Left renal pelvis (tissue), 4 donors: ENCODE measurements at places on chromosomes 1 and 21.
A peak's percentile ranks its signal among the peaks of the same experiment; 100 is the strongest.

GRCh38 chr1:40803447-40803846 is 19.9 kb downstream of the KCNQ4 start:
- no peak for DNase-seq

GRCh38 chr1:204420039-204421004 is 8.7 kb upstream of the PPP1R15B start:
- DNase-seq, result no peak

- DNase-seq, result no peak
Observed at GRCh38 chr21:31548688-31549087, 110.8 kb upstream of the SOD1 start.

DNA sequence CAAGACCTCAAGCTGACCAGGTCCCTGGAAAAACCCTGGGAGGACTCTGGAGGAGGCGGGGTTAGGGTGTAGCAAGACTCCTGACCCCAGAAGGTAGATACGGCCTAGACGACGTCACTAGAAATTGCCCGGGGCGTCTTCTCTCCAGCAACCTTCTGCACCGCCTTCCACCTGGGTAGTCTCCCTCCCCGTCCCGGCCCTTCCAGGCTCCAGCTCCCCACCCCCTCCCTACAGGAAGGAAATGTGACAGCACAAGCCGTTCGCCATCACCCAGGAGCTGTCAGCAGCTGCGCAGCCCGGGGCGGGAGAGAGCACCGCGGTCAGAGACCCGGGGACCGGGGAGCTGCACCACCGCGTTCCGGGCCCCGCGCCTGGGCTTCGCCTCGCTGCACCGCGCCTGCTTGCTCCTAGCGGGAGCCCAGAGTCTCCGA is 20.0 kb downstream of the SERTAD4 start:
- DNase-seq, result no peak

DNA sequence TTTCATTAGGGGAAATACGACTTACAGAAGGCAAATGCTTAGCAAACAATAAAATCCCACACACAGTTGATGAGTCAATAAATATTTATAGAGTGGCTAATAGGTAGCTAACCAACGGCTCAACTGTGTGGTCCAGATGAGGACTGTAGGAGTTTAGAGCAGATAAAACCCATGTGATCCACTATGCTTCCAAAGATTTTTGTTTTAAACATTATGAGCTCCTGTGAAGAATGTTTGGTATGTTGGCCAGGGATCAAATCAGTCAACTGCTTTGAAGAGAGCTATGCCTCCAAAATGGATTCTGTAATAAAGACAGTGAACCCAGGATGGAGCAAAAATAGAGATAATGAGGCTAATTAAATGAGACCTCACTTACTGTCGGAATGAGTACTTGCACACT is 72.3 kb upstream of the COL11A1 start:
- no peak for DNase-seq

- DNase-seq, result no peak
Observed at GRCh38 chr1:170261669-170262068, 115.9 kb downstream of the NTMT2 start.

- no peak for DNase-seq
Observed at GRCh38 chr21:41318218-41318617, 1.6 kb downstream of the FAM3B start.

- DNase-seq, result no peak
Observed at GRCh38 chr1:50091068-50091467, 17.7 kb upstream of the ELAVL4 start.

DNA sequence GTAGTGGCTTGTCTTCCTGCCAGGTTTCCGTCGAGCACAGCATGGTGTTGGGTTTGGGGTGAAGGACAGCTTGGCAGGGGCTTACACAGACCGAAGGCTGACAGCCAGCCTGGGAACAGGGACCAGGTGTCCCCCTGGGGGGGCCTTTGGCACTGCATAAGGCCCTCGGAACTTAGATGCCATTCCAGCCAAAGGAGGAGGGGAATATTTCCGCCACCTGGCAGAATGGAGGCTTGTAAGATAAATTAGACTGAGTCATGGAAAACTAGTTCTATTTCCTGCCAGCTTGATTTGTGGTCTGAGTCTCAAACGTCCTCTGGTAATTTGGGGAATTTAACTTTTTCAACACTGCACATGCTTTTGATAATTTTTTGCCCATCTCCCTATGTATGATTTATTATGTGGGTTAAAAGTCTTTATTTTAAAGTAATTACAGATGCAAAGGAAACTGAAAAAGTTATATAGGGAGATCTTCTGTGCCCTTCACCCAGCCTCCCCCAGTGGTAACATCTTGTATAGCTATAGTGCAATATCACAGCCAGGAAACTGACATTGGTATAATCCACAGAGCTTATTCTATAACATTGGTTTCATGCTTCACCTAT is 11.5 kb upstream of the TMEM51 start:
- no peak for DNase-seq

GRCh38 chr21:23217597-23217996 is 2219.4 kb downstream of the NCAM2 start:
- no peak for DNase-seq

GRCh38 chr1:3510956-3511250 is 56.4 kb downstream of the ARHGEF16 start:
- no peak for DNase-seq

DNA sequence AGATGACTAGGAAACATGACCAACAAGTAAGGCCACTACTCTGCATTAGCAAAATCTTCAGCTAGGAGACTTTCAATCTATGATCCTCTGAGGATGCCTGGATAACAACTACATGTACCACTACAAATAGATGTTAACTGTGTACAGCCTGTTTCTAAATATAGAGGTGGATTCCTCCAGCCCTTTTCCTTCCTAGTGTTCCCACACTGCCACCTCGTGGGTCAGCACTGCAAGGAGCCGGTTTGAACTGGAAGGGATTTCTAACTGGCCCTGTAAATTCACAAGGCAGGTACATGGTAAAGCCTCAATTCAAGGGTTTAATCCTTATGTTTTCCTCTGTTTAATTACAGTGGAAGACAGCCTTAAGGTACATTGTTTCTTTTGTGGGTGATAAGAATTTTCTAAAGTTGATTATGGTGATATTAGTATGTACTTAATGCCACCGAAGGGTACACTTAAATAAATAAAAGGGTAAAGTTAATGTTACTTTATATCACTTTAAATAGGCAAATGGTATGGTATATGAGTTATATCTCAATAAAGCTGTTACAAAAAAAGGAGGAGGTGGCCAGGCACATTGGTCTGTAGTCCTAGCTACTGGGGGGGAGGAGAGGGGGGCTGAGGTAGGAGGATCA is 14.4 kb downstream of the SMYD3 start:
- peak; percentile 61 for DNase-seq
